ENCODE measurements at places on chromosomes 3 and 15.

- DNase-seq = peak; percentile 66
Observed at GRCh38 chr3:192570821-192571791, 156.2 kb downstream of the FGF12 start.

DNA sequence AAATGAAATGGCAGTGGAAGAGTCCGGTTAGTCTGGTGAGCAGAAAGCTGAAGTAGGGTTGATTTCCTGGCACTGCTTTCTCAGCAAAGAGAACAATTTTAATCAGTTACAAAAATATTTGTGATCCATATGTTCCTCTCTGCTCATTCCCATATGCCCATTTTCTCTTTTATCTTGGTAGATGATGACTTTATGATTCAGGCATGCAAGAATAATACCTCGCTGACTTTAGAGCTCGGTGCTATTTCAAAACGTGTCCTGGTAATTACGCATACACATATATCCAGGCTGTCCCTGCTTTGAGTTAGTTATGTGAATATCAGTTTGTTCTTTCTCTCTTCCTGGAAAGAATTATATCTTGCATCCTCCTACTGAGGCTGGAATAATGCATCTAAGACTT is 38.5 kb downstream of the ARPP21 start:
- DNase-seq = peak; percentile 66

GRCh38 chr3:63556401-63556800 is 96.1 kb upstream of the SNTN start:
- DNase-seq = no peak

DNA sequence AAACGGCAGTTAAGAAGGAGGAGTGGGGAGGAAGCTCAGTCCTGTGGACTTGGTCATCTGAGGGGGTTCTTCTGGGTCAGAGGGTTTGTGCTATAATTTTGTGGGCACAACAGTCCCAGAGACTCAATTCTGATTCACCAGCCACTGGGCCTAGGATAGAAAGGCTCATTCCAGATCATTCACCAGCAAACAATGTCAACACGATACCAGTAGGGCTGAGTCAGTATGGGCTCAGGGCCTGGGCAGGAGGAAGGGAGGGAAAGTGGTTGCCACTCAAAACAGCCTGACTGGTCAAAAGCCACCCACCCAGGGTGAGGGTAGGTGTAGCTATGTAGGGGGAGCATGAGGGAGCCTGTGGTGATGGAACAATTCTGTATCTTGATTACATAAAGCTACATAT is 86.9 kb upstream of the MEX3B start:
- no peak for DNase-seq

GRCh38 chr15:34613301-34613700 is 29.9 kb upstream of the GOLGA8B start:
- no peak for DNase-seq

GRCh38 chr15:62894322-62895085 is 148.0 kb upstream of the TPM1 start:
- no peak for DNase-seq

- DNase-seq = no peak
Observed at GRCh38 chr3:126679831-126680666, 24.0 kb upstream of the CHCHD6 start.

DNA sequence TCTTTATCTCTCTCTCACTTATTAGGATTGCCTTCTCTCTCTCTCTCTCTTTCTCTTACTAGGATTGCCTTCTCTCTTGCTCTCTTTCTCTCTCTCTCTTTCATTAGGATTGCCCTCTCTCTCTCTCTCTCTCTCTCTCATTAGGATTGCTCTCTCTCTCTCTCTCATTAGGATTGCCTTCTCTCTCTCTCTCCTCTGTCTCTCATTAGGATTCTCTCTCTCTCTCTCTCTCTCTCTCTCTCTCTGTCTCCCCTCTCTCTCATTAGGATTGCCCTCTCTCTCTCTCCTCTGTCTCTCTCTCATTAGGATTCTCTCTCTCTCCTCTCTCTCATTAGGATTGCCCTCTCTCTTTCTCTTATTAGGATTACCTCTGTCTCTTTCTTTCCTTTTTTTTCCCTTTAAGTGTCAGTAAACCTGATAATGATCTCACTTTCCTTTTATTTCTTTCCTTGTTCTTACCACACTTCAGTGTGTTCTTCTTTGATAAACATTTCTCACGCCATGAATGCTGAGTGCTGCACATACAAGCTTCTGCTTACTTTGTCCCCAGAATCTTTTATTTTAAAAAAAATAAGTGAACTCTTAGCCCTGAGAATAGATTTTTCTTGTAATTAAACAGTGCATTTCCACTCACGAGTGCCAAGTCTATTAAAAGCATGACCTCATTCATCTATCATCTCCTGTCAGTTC is 243.4 kb upstream of the TBC1D5 start:
- DNase-seq = no peak

- no peak for DNase-seq
Observed at GRCh38 chr15:73678498-73678897, 5.7 kb upstream of the CD276 start.

- peak; percentile 73 for DNase-seq
Observed at GRCh38 chr3:77169823-77170222, 129.9 kb downstream of the ROBO2 start.

DNA sequence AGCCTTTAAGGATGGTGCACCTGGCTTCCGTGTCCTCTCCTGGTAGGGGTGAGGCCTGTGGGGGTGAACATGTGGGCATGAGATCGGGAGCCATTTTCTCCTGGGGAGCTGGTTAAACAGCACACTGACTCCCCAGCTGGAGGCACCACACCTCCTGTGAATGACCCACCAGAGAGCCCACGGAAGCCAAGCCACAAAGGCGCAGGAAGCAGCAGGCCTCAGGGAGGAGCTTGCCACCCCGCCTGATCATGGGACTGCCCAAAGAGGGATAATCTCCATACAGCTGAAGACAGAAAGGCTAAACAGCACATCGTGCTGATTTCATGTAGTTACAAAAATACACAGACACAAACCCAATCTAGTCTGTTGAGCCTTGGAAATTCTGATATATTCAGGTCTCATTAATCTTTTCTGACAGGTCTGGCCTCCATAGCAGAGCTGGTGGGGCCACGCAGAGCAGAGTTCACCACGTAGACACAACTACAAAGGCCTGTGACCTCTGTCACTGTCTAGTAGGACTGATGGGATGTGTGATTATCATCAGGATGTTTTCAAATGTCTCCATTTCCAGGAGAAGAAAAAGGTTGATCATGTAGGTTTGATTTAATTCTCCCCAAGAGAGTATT is 75.2 kb downstream of the DUT start:
- no peak for DNase-seq

- DNase-seq = peak; percentile 72
Observed at GRCh38 chr15:51775967-51776816, 24.8 kb downstream of the TMOD2 start.

- DNase-seq = no peak
Observed at GRCh38 chr3:185423178-185423577, 60.2 kb downstream of the MAP3K13 start.

DNA sequence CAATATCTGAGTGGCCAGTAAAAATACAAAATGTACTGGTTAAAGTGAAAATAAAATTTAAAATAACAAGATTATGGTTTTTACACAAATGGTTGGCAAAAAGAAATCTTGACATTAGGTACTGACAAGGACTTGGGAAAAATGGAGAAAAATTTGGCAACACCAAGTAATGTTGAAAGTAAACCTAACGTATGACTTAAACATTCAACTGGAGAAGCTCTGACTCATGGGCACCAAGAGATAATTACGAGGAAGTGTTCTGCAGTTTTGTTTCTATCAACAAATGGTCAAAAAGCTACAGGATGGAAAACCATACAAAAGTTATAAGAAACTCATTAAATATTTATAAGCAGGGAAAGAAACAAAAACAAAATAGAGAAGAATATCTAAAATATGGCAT is 177.7 kb downstream of the ZNF385D start:
- no peak for DNase-seq

DNA sequence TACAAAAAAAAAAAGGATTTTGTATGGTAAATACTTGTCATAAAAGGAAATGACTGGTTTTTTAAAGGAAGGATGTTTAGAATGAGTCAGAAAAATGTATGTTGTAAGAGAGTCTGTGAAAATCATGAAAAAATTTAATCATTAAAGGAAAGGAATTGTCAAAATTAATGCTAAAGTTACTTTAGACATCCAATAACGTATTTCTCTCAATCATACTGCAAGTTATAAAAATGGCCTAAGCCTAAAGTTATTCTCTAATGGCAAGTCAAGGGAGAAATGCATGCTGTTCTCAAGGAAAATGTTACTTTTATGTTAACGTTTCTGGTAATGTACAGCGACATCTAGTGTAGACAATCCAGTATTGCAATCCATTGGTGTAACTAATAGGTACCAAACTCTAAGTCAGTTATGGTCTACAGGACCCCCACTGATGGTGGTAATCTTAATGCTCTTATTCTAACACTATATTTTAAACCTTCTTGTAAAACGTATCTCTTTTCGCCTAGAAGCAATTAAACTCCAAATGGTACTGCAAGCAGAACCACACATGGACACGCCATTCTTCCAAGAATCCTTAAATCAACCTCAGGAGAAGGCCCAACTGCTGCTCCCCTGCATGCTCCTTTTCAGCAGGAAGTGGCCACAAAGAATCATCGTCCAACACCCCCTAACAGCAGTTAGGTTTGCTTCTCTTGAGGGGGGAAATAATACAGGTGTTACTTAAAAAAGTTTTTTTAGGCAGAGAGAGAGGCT is 35.2 kb downstream of the NCEH1 start:
- peak; percentile 53 for DNase-seq

GRCh38 chr3:178519701-178520100 is 16.5 kb upstream of the KCNMB2 start:
- no peak for DNase-seq

DNA sequence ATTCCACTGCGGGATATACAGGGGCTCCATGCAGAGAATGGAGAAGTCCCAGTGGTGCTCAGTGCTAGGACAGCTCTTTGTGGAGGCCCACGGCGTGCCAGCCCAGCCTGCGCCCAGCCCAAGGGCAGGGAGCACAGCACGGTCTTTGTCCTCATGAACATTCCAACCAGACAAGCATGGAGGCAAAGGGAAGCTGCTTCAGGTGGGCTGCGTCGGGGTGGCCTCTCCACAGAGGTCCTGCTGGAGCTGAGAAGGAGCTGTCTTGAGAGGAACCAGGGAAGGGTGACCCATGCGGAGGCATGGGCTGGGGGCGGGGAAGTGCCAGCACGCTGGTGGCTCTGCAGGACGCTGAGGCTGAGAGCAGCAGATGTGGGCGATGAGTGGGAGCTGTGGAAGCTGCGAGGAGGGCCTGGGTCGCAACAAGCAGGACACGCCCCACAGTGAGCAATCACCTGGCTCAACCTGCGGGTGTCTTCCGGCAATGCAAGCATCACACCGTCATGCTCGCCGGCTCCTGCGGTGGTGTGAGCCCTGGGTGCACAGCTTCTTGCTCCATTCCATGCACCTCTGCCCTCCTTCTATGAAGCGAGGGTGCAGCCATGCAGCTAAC is 14.0 kb upstream of the KLF15 start:
- DNase-seq = no peak

DNA sequence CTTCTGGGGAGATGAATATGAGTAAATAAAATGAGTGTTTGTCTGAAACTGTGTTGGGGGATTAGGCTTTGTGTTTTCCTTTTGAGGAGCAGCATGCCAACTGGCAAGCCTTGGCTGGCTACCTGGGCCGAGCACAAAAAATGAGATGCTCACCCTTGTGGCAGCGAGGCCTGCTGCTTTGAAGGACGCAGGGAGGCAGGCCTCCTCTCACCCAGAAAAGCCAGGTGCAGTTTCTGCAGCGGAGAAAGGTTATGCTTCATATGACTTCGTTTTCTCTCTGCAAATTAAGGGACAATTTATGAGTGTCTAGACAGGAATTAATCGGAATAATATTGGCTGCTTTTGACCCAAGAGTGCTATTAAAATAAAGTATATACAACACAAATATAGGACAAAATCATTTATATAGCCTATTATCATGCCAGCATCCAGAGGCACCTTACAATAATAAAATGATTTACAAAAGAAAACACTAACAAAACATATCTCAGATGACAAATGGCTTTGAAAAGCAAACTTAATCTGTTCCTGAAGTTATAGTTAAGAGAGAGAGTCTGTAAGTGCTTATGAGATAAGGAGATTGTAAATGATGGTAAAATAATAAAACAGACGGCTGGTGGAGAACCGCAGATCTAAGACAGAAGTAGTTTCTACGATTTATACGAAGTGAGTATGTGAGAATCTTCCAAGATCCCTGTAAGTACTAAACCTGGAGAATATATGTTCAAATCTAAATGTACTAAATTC is 682.8 kb upstream of the NR2F2 start:
- DNase-seq = no peak

DNA sequence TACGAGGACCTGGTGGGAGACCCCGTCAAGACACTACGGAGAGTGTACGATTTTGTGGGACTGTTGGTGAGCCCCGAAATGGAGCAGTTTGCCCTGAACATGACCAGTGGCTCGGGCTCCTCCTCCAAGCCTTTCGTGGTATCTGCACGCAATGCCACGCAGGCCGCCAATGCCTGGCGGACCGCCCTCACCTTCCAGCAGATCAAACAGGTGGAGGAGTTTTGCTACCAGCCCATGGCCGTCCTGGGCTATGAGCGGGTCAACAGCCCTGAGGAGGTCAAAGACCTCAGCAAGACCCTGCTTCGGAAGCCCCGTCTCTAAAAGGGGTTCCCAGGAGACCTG is 2.5 kb downstream of the CHST2 start:
- DNase-seq = no peak

DNA sequence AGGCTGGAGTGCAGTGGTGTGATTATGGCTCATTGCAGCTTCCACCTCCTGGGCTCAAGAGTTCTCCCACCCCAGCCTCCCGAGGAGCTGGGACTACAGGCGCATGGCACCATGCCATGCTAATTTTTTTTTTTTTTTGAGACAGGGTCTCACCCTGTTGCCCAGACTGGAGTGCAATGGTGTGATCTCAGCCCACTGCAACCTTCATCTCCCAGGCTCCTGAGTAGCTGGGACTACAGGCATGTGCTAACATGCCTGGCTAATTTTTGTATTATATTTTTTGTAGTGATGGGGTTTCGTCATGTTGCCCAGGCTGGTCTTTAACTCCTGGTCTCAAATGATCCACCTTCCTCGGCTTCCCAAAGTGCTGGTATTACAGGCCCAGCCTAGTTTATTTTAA is 4.0 kb downstream of the TEX9 start:
- DNase-seq = no peak

GRCh38 chr3:152257563-152258035 is 11.1 kb upstream of the MBNL1 start:
- DNase-seq = no peak

All from cerebellar cortex (tissue), 1 donor.